ENCODE measurements at places on chromosomes 7 and 10.

GRCh38 chr10:92575961-92576360 is 2.1 kb upstream of the IDE start:
- DNase-seq, result no peak

- DNase-seq, result no peak
Measured at GRCh38 chr7:79563821-79564522, 110.5 kb upstream of the MAGI2 start.

GRCh38 chr7:140857048-140857447 is 67.7 kb downstream of the BRAF start:
- no peak for DNase-seq

DNA sequence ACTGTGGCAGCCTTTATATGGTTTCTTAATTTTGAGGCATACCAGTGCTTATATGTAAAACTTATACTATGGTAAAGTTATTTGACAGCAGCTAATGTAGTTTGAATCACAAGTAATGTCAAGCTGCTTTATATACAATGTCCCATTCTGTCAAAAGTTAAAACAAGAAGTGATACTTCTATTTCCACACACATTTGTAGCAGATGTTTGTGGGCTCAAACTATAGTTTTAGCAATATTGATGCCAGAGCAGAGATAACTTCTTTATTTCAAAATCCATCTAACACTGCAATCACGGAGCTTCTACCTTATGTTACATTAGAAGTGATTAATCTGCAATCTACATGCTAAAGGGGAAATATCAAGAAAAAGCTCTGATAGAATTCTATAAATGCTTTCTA is 149.6 kb downstream of the ADK start:
- DNase-seq, result no peak

DNA sequence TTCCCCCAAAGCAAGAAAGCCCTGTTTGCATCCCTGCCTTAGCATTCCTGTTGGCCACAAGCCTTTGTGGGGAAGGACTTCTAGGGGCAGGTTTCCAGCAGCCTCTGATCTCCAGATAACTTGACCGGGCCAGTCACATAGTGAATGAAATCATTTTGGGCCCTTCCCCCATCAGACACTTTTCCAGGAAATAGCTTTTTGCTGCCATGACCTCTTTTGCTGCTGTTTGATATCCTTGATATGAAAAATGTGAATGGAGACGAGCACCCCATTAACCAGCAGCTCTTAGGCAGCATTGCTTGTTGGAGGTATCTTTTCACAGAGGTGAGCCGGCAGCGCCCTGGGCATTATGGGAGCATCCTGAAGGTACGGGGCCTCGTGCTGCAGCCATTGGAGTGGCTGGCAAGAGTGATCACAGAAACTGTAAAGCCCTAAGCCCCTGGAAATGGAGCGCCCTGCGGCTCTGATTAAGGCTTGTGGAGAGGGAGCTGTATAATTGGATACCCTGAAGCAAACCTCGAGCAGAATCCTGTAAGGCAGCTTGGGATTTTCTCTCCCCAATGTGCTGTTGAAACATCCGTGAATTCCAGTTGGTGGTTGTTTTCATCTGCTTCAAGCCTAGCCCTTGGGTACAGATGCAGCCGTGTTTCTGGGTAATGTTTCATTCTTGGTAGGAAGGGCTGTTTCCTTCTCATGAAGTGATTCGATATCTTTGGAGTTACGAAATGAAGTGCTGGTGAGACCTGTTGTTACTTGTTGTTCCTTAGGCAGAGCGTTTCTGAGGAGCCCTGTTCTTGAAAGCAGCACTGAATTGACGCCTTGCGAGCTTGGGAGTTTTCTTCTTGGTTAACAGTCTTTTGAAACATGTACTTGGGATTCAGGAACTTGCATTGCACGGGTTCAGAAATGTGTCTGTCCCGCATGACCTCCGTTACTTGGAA is 179.0 kb downstream of the PTEN start:
- DNase-seq, result no peak

All from NCI-H2171 (cell line).